ENCODE measurements at places on chromosomes 4 and X.

DNA sequence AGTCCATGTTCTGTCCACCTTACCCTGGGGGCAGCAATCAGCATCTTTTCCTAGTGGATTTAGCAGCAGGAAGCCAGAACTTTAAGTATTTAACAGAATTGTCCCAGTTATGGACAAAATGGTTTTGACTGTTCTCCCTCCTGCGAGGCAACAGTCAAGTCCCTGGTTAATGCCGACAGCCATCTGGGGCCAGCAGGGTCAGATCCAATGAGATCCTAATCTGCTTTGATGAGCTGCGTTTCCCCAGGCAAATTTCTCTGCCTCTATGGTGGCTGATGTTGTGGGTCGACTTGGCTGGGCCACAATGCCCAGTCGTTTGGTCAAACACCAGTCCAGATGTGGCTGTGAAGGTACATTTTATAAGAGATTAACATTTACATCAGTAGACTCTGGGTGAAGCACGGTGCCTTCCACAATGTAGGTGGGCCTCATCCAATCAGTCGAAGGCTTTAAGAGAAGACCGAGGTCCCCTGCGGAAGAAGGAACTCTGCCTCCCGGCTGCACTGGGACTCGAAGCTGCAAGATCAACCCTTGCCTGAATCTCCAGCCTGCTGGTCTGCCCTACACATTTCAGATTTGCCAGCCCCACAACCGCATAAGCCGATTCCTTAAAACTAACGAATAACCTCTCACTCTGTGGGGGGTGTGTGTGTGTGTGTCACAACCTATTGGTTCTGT lies 89.0 kb upstream of the C4orf50 start:
- no peak for DNase-seq

DNA sequence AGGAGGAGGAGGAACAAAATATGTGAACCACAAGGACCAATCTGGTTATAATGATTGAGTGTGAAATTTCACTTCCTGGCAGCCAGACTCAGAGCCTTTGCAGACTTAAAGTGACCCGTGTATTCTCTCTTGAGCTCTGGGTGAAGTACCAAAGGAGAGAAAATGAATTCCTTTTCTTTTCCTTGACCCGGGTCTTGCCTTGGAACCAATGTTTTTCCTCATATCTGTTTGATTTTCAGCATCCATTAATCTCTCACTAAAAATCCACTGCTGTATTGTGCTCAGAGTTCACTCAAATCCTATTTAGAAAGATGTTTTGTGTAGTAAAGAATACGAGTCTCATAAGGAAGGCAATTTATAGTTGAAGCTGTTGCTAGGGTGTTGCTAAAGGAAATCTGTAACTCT lies 78.3 kb upstream of the C1QTNF7 start:
- DNase-seq, result no peak

GRCh38 chrX:11465648-11466411 lies 172.6 kb downstream of the AMELX start:
- DNase-seq, result no peak

DNA sequence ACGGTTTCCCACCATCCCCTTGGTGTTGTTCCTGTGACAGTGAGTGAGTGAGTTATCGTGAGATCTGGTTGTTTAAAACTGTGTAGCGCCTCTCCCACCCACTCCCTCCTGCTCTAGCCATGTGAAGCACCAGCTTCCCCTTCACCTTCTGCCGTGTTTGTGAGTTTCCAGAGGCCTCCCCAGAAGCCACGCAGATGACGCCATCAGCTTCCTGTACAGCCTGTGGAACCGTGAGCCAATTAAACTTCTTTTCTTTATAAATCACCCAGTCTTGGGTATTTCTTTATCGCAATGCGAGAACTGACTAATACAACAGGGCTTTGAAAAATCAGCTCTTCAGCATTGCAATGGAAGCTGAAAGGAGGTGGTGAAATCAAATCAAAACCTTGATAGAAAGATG lies 50.0 kb downstream of the FGFBP1 start:
- DNase-seq, result no peak

GRCh38 chr4:163544407-163545038 lies 50.0 kb downstream of the TMA16 start:
- peak; percentile 10 for DNase-seq

DNA sequence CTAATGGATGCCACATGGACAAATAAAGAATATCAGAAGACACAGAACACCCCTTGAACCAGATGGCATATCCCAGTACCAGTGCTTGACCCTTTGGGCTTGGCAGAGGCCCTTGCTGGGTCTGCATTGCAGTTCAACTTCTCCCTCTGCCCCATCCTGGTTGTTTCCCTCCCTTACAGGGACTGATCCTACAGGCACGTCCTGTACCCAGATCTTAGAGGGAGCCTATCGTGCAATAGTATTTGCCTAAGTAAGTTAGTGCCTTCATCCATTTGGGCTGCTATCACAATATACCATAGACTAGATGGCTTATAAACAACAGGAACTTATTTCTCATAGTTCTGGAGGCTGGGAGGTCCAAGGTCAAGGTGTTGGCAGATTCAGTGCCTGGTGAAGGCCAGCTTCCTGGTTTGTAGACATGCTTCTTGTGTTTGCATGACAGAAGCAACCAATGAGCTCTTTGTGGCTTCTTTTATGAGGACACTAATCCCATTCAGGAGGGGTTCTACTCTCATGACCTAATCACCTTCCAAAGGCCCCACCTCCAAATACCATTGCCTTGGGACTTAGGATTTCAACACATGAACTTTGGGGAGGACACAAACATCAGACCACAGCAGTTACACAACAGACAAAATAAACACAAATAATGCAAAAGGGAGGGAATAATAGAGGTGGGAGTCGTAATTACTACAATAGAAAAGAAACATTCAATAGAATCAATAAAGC lies 146.5 kb upstream of the MSX1 start:
- DNase-seq, result no peak

DNA sequence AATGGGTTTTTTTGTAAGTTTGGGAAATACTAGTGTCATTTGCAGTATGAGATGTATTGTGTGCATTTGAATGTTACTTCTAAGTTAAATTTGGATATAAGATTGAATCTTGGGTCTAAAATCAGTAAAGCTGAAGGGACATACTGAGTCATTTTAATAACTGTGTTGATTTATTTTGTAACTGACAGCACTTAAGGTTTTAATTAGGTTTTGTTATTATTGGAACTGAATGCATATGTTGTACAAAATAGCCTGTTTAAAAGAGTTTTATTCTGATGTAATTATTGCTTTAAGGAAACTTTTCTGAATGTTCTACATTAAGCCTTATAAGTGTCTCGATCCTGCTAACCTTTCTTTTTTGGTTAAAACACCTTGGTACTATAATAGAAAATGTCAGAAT lies 396.6 kb downstream of the MAPK10 start:
- no peak for DNase-seq

GRCh38 chrX:28273736-28274135 lies 292.5 kb upstream of the DCAF8L1 start:
- DNase-seq, result no peak

GRCh38 chr4:54526560-54526959 lies 131.2 kb upstream of the KIT start:
- DNase-seq, result no peak

DNA sequence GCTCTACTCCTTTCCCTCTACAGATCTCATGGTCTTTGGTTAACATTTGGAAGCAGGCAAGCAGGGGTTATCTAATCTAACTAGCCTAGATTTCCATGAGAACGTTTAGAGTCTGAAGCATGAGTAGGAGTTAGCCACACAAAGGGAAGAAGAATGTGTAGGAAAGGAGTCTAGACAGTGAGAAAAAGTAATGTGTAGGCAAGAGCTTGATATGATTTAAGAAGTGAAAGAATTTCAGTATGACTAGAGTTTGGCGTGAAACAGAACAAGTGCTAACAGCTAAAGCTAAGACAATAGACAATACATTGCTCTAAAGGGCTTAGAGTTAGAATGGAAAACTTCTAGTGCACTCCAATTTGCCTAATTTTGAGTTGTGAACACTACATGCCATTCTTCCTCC lies 10.8 kb downstream of the CXCL8 start:
- no peak for DNase-seq

DNA sequence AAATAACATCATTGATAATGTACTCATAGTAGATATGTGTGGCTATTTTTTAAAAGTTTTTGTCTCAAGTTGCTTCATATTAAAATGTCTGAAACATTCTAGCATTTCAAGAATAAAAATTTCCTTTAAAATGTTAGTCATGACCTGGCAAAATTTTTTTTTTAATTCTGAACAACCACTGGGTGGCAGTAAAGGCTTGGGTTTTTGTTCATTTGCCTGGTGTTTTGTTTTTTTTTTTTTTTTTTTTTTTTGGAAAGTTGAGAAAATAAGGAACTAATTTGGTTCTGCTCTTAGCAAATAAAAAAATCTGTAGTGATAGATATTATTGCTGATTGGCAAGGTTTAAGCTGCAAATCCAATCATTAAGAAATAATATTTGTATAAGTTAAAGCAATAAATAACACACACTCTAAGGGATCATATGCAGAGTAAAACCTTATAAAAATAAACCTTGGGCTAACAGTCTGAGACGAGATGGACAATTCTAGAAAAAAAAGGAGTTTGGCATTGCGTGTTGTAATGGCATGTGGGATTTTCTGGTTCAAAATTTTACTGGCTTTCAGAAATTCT lies 81.4 kb downstream of the CEP44 start:
- no peak for DNase-seq
